ENCODE measurements at places on chromosomes 4 and X. TPM values are rescaled to one million over a fixed set of nuclear protein-coding genes. Genes with fewer than 3 reads are reported as not detected.

DNA sequence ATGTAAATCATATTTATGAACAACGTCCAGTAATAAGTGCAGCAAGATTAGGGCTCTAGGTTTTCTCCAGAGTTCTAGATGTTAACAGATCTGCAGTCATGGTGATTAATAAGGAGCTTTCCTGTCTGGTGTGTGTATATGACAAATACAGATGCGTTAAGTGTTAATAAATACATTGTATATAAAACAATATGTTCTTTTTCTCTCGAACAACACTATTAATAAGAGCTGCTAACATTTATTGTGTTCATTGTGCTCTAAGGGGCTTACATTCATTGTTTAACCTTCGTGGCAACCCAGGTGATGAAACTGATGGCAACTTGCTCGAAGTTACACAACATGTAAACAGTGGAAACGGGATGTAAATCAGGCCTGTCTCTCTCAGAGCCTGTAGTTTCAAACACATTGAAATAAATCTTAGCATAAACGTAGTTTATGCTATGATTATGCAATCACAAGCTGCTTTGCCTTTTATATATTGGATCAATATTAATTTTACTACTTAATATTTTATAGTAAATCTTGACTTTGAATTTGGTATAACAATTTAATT is 547 bp upstream of the CLGN start:
- peak; percentile 6 for DNase-seq

- DNase-seq: no peak
These were observed 47.8 kb downstream of the DCUN1D4 start for GRCh38 chr4:51890760-51891159.

DNA sequence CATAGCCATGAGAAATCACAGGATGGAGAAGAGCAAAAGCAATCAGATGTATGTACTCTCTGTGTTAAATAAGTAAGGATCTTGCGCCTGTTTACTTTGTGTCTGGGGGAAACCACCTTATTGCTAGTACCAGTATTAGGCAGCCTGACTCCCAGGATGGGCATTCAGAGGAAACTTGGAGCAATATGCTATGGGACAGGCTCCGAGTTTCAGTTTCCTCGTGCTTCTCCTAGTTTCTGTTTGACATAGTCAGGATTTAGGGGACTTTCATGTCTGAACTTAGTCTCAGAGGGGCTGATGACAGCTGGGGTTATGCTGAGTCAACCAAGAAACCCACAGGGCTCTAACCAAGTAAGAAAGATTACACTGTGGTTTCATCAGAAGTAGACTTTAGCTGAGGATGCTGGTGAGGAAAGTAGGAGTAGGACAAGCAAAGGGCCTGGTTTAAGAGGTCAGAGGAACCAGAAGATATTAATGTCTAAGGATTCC is 13.5 kb downstream of the NSUN7 start:
- DNase-seq: no peak

DNA sequence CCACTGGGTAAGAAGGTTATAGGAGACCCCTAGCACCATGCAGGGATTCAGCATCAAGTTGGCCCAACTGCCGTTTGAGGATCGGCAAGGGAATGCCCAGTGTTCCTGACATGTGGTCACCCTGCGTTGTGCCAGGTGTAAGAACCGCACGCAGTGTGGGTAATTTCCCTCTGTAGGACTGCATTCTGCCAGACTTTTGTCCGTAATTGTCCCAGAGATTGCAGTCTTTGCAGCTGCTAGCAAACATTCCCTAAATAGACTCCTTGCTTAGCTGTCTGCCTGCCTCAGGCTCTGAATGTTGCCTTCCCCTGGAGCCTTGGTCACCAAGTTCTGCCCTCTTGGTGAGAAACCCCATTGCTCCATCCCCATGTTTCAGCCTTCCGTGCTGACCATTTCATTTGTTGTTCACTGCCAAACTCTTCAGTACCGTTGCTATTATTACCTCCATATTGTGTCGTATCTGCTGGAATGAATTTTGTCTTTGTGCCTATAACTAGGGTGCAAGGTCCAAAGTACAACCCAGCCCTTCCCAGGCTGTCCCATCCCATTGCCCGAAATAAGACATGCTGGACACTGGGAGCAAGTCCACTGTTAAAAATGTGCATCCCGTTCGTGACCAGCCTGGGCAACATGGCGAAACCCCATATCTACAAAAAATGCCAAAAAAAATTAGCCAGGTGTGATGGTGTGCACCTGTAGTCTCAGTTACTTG is 53.8 kb upstream of the USP9X start:
- no peak for DNase-seq

DNA sequence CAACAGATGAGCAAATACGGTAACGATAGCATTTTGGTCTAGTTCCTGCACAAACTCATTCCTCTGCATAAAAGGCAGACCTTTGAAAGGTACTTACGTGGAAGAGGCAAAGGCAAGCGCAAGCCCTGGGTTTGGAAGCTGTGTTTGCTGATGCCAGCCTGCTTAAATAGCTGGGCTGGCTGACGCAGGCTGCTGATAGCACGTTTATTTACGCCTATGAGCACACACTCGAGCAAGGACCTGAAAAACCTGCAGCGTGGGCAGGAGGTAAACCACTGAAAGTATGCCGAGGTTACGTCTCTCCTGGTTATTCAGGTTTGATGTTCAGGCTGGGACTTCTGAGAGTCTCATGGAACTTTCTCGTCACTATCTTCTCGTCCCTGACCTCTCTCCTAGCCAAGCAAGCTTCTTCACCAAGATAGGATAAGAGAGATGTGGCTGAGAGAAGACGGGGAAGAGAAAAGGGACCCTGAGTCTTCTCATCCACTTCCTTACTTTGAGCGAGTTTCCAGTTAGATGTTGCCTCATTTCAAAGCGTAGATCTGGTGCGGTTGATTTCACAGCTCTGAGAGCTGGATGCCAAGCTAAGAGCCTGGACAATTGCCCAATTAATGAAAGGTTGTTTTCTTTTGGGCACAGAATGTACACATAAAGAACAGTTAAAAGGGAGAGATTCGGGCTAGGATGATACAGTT is at the start of gene HOPX:
HOPX (minus strand) TSS at position 139 of the 695 bp plus-strand sequence. CDS start 23,480 bp downstream, outside the sequence.
- DNase-seq: no peak

DNA sequence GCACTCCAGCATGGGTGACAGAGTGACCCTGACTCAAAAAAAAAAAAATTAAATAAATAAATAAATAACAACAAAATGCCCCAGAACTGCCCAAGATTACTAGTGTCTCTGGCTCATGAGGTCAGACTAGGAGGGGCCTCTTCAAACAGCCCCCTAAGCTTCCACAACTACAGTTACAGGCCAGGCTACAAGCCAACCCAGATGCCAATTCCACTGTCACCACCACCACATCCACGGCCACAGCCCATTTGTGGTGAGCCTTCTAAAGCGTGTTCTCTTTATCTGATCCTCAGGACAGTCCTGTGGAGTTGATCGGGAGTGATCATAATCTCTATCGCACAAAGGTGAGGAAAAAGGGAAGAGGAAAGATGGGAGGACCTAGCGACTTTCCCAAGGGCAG is 36.6 kb downstream of the IGFBP7 start:
- DNase-seq: no peak

GRCh38 chr4:41257257-41257901 is 651 bp downstream of the UCHL1 start:
- DNase-seq: peak; percentile 31

GRCh38 chr4:98352940-98353339 is 91.8 kb downstream of the RAP1GDS1 start:
- no peak for DNase-seq

DNA sequence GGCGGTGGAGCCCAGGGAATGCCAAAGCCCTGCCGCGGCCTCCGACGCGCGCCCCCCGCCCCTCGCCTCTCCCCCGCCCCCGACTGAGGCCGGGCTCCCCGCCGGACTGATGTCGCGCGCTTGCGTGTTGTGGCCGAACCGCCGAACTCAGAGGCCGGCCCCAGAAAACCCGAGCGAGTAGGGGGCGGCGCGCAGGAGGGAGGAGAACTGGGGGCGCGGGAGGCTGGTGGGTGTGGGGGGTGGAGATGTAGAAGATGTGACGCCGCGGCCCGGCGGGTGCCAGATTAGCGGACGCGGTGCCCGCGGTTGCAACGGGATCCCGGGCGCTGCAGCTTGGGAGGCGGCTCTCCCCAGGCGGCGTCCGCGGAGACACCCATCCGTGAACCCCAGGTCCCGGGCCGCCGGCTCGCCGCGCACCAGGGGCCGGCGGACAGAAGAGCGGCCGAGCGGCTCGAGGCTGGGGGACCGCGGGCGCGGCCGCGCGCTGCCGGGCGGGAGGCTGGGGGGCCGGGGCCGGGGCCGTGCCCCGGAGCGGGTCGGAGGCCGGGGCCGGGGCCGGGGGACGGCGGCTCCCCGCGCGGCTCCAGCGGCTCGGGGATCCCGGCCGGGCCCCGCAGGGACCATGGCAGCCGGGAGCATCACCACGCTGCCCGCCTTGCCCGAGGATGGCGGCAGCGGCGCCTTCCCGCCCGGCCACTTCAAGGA is at the start of gene FGF2:
FGF2 (plus strand) TSS at position 279 of the 705 bp plus-strand sequence; CDS start at position 623, 344 bp downstream.
- DNase-seq: peak; percentile 90

GRCh38 chr4:1239141-1239949 is 9.6 kb downstream of the CTBP1 start:
- DNase-seq: no peak

Gene DCAF8L2
- polyA plus RNA-seq: not detected

Gene PNMA6A
- polyA plus RNA-seq: 2.3 TPM

Gene PHOX2B
- not detected for polyA plus RNA-seq

Gene SMPX
- polyA plus RNA-seq: 259 TPM
